Fibroblast of villous mesenchyme (primary cell): ENCODE measurements at places on chromosomes 11 and 22. TPM values are rescaled to one million over a fixed set of nuclear protein-coding genes. Genes with fewer than 3 reads are reported as not detected.

DNA sequence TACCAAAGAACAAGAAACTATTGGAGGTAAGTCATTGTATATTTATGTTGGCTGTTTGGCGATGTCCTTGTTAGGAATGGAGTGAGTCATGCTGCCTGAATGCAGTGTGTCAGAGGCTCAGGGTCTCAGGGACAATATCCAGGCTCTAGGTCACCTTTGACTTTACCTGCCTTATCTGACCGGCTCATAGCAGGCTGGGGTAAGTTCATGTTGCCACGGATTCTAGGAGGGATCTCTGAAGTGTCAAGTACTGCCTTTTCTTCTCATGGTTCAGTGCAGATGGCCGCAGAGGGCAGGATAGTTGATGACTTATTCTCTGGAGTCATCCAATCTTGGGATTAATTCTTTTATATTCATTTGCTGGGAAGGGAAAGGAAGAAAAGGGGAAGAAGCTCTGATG is 53.2 kb downstream of the SPON1 start:
- peak; percentile 22 for DNase-seq

- peak; percentile 85 for DNase-seq
These were observed at the start of gene APOL3 for GRCh38 chr22:36160499-36160942. Gene APOL3 (minus strand): TSS chr22:36160755. CDS start chr22:36149055, 11,700 bp downstream.

The CCDC188 gene
- 0.43 and 0.97 TPM in 2 replicates for total RNA-seq

The ARHGAP1 gene
- total RNA-seq, result 62.2 and 82.1 TPM in 2 replicates

DNA sequence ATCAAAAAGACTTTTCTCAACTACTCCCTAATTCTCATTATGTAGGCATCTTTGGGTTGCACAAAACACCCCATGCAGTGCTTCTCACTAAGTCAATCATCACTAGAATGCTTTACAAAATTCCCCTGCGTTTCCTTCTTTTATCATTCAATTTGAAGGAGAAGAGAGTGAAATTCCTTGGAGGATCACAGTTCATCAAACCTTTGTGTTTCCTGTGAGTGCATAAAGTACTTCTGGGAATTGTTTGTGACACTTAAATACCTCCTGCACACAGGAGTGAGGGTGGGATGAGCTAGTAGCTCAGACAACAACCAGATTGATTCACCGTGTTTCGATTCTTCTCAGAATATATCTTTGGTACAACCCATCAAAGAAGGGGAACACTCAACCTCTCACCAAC is 3.7 kb upstream of the OR5AR1 start:
- no peak for DNase-seq
